ENCODE measurements at places on chromosomes 12 and 14.

DNA sequence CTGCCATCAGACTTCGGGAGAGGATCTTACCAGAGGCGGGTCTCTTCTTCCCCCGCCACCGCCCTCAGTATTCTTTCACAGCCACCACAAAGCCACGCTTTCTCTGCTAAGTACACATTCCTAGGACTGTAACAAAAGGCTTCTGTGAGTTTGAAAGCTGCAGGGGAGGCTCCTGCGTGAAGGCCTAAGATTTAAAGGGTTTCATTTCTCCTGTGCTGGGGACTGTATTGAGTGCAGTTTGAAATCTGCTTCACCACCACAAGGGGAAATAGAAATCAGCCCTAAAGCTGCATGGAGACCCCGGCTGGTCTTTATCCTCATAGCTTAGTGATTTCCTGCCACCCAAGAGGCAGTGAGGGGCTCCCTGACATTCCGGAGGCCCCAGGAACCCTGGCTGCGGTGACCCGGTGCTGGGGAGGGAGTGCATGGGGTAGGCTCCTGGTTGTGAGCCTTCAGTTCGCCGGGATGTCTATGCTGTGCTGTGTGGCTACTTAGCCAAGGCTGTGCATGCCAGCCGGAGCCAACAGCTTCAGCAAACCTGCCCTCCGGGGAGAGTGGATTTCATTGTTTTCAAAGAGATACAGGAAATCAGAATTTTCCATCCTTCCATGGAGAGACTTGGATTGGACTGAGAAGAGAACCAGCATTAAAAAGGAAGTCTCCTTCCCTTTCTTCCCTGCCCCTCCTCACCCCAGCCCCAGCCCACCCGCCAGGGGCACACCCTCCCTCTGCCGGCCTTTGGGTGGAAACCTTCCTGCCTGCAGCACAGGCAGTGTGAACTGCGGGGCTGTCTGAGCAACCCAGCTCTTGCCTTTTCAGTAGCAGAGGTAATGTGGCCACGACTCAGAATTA is 163.3 kb downstream of the ETV6 start:
- peak; percentile 67 for DNase-seq

DNA sequence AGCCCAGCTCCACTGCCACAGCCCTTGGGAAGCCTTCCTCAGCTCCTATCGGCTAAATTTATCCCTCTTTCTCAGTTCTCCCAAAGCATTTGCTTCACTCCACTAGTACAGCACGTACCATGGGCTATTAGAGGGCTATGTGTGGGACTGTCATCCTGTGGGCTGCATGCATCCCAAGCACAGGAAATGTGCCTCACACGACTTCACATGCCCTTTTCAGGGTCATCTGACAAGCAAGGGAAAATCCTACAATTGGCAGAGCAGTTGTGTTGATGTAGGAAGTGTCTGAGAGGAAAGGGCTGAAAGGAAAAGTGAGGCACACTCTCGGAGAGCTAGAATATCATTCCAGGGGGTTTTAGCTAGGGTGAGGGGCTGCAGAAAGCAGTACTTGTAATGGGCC is 47.6 kb downstream of the NINJ2 start:
- no peak for DNase-seq

DNA sequence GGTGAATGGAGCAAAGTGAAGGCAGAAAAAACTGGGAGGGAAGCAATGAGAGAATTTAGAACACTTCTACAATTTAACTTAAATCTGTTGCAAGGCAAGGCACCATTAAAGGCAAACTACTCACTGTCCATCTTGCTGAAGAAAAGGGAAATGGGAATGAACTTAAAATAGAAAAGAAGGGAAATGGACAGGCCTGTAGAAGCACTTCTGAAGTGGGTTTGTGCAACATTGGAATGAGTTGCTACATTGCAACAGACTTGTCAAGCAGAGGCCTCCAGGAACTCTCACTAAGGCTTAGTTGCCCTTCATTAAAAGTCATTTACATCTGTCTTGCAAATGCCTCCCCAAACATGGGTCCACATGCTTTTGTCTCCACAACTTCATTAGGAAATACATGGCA is 13.7 kb upstream of the OR10AD1 start:
- no peak for DNase-seq

DNA sequence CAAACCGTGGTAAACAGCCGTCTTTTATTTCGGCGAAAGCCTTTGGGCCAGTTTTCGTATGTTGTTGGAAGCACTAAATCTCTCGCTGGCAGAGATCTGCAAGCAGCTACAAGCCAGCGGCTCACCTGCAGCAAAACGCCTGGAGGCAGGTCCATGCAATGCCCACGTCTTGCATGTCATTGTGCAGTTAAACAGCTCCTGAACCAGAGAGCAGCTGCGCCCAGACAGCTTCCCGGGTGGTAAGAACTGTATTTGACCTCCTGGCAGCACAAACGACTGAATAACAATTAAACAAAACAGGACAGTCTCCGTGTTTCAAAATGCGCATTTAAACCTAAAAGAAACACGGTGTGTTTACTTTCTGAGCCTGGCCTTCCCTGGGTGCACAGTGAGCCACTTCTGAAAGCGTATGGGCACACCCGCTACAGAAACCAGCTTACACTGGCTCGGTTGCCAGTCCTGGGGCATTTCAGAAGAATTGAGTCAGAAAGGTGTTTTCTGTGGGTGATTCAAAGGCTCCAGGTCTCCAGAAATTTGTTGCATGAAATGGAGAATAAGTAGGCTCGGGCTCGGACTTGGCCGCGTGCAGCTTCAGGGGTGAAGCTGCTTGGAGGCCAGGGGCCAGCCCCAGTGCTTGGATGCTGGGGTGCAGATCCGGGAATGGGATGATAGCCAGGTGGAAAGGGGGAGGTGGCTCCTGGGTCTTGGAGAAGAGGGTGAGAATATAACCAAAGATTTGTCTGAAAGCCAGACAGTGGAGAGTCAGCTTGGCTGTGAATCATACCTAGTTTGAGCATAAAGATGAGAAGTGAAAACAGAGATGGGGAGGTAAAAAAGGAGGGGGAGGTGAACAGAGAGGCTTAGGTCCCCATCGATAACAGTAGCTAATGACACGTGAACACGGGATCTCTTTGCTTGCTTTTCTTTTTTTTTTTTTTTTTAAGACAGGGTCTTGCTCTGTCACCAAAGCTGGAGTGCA is 24.9 kb upstream of the FZD10 start:
- no peak for DNase-seq

GRCh38 chr14:56065621-56066290 is 52.5 kb upstream of the PELI2 start:
- DNase-seq = no peak

GRCh38 chr14:82047777-82048470 is 514.3 kb upstream of the SEL1L start:
- no peak for DNase-seq
